Glomerular endothelial cell (primary cell): ENCODE measurements at places on chromosomes 1 and 21. TPM values are rescaled to one million over a fixed set of nuclear protein-coding genes. Genes with fewer than 3 reads are reported as not detected.

Gene PTGFRN
- 86.9 and 92.3 TPM in 2 replicates for total RNA-seq

Gene FAAH
- total RNA-seq, result 0.97 and 0.99 TPM in 2 replicates

Gene MTOR
- 40.5 and 53.8 TPM in 2 replicates for total RNA-seq

Gene CLIC4
- 522 and 526 TPM in 2 replicates for total RNA-seq

Gene RXFP4
- total RNA-seq, result not detected in 2 replicates

Gene CASQ2
- total RNA-seq, result not detected in 2 replicates

Gene OR14K1
- total RNA-seq, result not detected in 2 replicates

Gene ERICH3
- total RNA-seq, result not detected in 2 replicates

Gene PDZK1
- total RNA-seq, result not detected in 2 replicates

Gene LORICRIN
- total RNA-seq, result not detected in 2 replicates

Gene LPAR3
- total RNA-seq, result 0.06 TPM in 1 of 2 replicates, not detected in the other

Gene SLFNL1
- 0.05 and 0.18 TPM in 2 replicates for total RNA-seq

Gene SEC22B
- 22.4 and 23.6 TPM in 2 replicates for total RNA-seq

Gene IL10
- not detected in 2 replicates for total RNA-seq

Gene PLA2G4A
- total RNA-seq, result 2.0 and 2.5 TPM in 2 replicates

Gene TMEM54
- total RNA-seq, result 45.4 and 64.8 TPM in 2 replicates

Gene PGM1
- 29.2 and 30.8 TPM in 2 replicates for total RNA-seq

Gene NOS1AP
- total RNA-seq, result 1.4 and 2.0 TPM in 2 replicates

Gene LRIF1
- 16.9 and 18.3 TPM in 2 replicates for total RNA-seq

Gene MAP3K7CL
- total RNA-seq, result 7.9 and 9.9 TPM in 2 replicates

Gene S100A12
- not detected in 2 replicates for total RNA-seq

Gene CDA
- total RNA-seq, result 0.92 and 3.4 TPM in 2 replicates

Gene SPAG17
- 0.12 TPM in 1 of 2 replicates, not detected in the other for total RNA-seq

Gene NUP210L
- not detected in 2 replicates for total RNA-seq

Gene KLHL21
- total RNA-seq, result 31.5 and 41.0 TPM in 2 replicates

Gene OPRD1
- under 0.01 TPM in 1 of 2 replicates, not detected in the other for total RNA-seq

Gene RSPO1
- total RNA-seq, result not detected in 2 replicates

Gene GBP2
- 49.8 and 52.7 TPM in 2 replicates for total RNA-seq

Gene AIM2
- total RNA-seq, result not detected in 2 replicates

Gene DCST1
- total RNA-seq, result not detected in 2 replicates

Gene B3GALT5
- 1.1 and 3.6 TPM in 2 replicates for total RNA-seq

Gene LCE3C
- total RNA-seq, result not detected in 2 replicates

Gene CDK18
- 0.18 and 9.7 TPM in 2 replicates for total RNA-seq

Gene CYP4Z1
- not detected in 2 replicates for total RNA-seq

Gene FMO2
- not detected in 2 replicates for total RNA-seq

Gene ADAM30
- not detected in 2 replicates for total RNA-seq

Gene PTPRF
- total RNA-seq, result 262 and 345 TPM in 2 replicates

Gene TNFRSF1B
- 11.0 and 31.9 TPM in 2 replicates for total RNA-seq

Gene GNAT2
- total RNA-seq, result not detected in 2 replicates

Gene RCAN3
- 3.7 and 7.4 TPM in 2 replicates for total RNA-seq

Gene C1orf52
- total RNA-seq, result 13.2 and 26.3 TPM in 2 replicates

Gene AMY2A
- not detected in 2 replicates for total RNA-seq

Gene LMOD1
- total RNA-seq, result 0.93 TPM in 1 of 2 replicates, not detected in the other
